ENCODE measurements at places on chromosomes 13 and 19.

GRCh38 chr13:31121379-31122140 lies 40.1 kb downstream of the HSPH1 start:
- no peak for DNase-seq

- DNase-seq: no peak
Observed at GRCh38 chr19:801861-802497, 4.7 kb downstream of the PTBP1 start.

GRCh38 chr19:42529248-42529764 lies 1.0 kb upstream of the CEACAM1 start:
- DNase-seq: no peak

- DNase-seq: peak; percentile 50
Observed at GRCh38 chr13:93226623-93227279, at the start of gene GPC6. Gene GPC6, plus strand, starts transcription at chr13:93226807.

DNA sequence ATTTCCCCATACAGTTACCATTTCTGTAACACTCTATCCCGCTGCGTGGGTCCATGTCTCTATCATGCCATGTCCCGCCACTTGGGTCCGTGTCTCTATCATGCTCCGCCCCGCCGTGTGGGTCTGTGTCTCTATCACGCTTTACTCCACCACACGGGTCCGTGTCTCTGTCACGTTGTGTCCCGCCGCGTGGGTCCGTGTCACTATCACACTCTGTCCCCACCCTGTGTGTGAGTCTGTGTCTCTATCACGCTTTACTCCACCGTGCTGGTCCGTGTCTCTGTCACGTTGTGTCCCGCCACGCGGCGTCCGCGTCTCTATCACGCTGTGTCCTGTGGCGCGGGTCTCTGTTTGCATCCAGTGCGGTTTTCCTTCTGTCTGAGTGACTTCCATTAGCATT lies 11.6 kb downstream of the ADPRHL1 start:
- DNase-seq: no peak

DNA sequence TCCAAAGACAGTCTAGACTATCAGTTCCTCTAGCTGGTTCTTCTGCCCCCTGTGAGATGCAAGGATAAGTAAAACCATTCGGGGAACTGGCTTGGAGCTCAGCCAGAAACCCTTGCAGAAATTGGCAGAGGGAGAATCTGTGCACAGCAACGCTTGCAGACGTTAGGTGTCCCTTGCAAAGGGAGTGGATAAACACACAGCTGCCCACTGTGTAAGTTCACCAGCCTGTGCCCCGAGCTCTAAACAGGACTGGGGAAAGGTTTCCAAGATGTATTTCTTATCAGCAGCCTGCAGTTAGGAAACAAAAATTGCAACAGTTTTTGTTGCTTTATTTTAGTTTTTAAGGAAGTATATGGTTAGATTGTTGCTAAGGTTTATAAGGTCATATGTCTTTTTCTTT lies 19.0 kb upstream of the ADGRE1 start:
- DNase-seq: no peak

DNA sequence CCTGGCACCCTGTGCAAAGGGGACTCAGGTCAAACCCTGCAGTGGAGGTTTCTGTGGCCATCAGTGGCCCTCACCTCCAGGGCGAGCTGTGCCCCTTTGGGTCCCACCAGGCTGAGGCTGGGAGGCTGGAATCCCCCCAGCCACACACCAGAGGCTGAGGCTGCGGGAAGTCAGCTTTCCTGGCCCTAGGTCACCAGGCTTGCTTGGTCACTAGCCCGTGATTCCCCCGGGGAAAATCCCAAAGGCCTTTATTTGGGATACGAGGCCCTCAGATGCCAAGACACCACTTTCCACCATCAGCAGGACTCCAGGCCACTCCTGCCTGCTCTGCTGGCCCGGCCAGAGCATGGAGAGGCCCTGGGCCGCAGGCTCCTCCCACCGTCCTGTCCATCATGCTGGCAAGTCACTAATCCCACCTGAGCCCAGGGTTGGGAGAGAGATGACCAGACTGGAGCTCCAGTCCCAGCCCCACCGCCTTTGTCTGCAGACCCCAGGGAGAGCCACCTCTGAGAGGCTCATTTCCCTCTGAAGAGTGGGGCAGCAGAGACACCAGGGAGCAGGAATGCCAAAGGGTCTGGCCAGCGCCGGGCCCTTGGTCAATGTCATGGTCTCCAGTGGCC lies 4.7 kb downstream of the NKPD1 start:
- DNase-seq: no peak

GRCh38 chr13:24178847-24179485 lies 18.4 kb downstream of the SPATA13 start:
- DNase-seq: no peak

GRCh38 chr13:111533900-111534683 lies 213.7 kb downstream of the TEX29 start:
- DNase-seq: peak; percentile 65

DNA sequence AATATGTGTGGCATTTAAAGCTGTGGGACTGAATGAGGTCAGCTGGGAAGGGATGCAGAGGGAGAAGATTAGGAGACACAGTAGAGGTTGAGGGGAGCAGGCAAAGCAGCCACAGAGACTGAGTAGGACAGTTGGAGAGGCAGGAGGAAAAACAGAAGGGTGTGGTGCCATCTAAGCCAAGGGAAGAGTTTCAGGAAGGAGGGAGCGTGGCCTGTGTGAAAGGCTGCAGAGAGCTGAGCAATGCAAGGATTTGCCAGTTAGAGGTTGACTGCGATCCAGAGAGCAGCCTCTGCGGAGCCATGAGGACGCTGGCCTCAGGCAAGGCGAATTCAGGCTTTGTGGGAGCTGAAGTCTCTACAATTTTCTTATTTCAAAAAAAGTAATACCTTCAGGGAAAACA lies 28.9 kb downstream of the SOX21 start:
- DNase-seq: no peak

GRCh38 chr13:27182844-27183497 lies 11.4 kb upstream of the USP12 start:
- no peak for DNase-seq

- DNase-seq: no peak
Observed at GRCh38 chr13:102774591-102775520, 1.3 kb upstream of the TEX30 start.

DNA sequence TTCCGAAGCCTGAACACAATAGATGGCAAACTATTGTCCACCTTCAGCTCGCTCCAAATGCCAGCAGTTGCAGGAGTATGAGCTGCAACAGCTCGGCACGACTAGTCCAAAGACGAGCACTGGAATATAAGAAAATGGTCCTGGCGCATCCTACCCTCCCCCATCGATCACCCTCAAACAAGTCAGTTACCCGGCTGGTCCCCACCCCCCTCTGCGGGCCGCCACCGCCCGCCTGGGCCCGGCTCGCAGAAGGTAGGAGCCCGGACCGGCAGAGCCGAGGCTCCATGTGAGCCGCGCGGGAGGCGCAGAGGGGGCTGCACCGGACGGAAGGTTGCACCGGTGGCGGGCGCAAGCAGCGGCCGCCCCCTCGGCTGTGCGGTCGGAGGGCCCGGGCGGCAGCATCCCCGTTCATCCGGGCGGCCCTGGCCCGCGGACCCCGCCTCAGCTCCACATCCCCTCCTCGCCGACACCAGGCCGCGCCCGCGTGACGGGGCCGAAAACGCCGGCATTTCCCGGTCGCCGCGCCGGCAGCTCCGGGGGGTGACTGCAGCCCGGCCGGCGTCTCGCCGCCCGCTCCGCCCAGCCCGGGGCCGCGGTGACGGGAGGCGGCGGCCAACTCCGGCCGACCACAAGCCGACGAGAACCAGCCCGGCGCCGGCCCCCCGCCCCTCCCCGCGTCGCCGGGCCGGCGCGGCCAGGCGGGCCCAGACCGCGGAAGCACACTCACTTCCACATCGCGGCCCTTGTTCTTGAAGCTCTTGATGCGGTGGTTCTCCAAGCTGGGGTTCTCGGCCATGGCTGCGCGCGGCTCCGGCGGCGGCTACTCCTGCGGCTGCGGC lies 552 bp downstream of the KPNA3 start:
- no peak for DNase-seq

DNA sequence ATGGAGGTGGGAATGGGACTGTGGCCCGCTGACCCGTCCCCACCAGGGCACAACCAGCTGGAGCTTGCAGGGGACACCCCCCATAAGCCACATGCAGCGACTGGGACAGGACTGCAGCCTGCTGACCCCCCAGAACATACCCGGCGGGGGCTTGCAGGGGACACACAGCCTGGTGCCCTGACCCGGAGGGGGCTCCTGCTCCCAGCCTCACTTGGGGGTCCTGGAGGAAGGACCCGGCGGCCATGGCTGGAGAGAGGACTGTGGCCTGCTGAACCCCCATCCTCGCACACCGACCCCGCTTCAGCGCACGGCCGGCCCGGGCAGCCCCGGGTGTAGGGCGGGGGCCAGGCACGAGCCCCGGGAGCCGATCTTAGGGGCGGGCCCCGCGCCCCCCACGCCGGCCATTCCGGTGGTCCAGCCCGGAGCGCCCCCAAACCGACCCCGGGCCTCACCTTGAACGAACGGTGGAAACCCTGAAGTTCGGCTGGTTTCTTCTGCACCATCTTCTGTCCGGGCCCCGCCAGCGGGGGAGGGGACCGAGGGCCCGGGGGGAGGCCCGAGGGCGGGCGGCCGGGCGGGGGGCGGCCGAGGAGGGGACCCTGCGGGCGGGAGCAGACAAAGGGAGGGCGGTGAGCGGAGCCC lies 574 bp downstream of the MKNK2 start:
- DNase-seq: no peak

- no peak for DNase-seq
Observed at GRCh38 chr13:97933776-97934175, 19.7 kb upstream of the IPO5 start.

DNA sequence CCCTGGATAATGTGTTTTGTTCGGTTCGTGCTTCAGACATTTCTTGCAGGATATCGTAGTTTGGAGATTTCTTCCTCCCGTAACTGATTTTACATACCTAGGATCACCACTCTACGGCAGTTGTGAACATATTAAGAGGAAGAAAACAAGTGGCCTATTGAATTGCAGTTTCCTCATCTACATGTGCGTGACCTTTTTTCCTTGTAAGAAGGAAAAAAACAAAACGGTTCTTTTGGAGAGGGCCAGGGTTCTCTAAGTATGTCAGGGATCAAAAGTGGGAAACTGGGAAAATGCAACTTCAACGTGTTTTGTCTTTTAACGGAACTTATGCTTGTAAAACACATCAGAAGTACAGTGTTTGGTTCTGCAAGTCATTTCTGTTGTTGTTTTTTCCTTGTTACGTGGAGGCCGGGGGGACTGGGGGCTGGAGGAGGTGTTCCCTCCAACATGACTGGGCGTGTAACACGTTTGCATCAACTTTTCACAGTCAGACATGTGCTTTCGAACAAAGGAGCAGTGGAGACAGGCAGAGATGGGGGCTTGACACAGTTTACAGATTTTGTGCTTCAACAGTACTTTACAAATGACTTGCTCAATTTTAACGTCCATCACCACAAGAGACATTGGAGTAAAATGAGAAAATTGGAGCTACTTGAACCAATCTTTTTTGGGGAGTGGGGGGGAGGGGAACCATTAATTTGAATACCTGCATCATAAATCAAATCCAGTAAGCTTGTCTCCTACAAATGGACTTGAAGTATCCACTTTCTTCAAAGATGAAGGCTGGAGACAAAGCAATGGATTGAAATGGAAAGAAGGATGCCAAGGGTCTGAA lies 3.8 kb downstream of the ZC3H4 start:
- no peak for DNase-seq

DNA sequence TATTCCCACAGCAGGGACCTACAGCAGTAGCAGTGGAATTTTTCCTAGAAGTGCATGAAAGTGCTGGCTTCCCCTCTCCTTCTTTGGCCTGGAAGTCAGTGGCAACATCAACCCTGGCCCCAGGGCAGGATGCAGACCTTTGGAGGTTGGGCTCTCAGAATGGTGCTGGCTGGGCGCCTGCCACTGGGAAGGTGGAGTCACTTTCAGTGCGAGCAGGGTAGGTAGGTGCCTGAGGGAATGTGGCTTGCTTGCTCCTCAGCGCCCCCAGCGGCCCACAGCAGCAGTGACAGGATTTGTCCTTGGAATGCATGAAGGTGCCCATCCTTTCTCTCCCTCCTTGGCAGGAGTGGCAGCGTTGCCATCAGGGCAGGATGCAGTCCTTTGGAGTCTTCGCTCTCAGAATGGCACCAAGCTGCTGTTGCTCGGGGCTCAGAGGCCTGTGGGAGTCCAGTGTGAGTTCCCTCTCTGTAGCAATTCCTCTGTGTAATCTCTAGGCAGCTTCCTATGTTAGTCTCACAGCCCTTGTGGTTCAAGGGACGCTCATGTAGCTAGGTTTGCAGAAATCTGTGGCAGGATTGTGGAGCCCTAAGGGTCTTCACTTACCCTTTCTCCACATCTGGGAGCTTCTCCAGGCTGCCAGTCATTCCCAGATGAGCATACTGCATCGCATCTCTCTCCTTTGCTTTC lies 354.4 kb upstream of the DACH1 start:
- no peak for DNase-seq

- no peak for DNase-seq
Observed at GRCh38 chr13:21016487-21016886, 44.9 kb downstream of the LATS2 start.

GRCh38 chr19:33193865-33194362 lies at the start of gene LRP3:
Gene LRP3, plus strand, starts transcription at chr19:33194330. Its CDS starts 456 bp downstream, at chr19:33194786.
- DNase-seq: no peak

GRCh38 chr19:18274219-18274780 lies at the start of gene IQCN:
Gene IQCN, minus strand, starts transcription at chr19:18274452. Its CDS starts 4,974 bp downstream, at chr19:18269478.
- DNase-seq: no peak

- DNase-seq: no peak
Observed at GRCh38 chr19:12247644-12248222, 47.0 kb downstream of the ZNF44 start.

DNA sequence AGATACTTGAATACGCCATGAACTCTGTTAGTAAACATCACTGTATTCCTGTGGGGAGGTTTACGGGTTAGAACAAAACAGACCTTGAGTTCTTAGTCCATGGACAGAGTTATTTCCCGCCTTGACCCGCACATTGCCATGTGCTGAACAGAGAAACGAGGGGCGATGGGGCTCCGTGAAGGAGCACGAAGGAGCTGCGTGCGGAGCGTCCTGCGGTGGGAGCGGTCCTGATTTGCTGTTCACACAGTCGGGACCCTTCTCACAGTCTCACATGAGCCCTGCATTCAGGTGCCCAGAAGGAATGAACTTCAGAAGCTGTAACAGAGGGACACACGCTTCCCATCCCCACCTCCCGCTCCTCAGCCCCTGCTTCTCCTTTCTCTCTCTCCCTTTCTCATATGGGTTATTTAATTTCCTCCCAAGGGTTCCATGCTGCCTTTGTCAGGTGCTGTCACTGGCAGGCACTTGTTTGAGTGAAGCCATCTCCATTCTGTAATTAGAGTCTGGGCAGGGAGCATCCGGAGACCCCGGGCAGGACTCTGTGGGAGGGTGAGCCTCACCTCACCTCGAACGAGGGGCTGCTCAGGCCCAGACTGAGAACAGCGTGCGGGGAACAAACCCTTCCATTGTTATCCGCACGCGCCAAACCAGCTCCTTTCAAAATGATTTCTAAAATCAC lies 76.9 kb downstream of the TEX29 start:
- no peak for DNase-seq

DNA sequence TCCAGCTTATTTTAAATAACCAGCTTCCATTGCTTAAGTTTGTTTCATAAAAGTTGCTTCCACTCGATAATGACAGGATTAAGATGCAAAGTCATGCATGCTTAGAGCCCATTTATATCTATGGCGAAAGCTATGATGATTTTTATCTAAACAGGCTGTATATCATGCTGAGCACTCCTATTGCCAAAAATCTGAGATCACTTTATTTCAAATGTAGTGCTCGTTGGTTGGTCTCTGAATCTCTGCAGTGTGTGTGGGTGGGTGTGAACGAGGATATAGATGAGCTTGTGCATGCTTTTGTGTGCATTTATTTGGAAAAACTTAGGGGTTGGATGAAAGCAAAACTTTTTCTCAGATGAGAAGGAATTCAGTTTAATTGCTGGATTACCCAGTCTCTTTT lies 27.0 kb upstream of the ARGLU1 start:
- DNase-seq: no peak
